ENCODE measurements at places on chromosomes 5 and 9.

DNA sequence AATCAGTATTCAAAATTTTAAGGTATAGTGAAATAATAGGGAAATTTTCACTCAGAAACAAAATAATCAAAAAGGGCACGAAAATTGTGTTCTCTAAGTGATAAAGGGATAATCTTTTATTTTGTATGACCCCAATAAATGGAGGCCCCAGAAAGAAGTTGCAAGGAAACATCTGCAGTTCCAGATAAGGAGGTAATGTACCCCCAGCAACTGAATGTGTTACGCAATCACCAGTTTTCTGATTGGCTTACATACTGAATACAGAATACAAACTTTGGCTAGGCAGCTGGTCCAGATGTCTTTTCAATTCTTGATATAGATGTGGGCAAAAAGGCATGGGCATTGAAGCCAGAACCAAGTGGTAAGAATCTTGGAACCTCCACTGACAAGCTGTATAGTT, 1.7 kb upstream of the TOPORS start:
- no peak for DNase-seq

DNA sequence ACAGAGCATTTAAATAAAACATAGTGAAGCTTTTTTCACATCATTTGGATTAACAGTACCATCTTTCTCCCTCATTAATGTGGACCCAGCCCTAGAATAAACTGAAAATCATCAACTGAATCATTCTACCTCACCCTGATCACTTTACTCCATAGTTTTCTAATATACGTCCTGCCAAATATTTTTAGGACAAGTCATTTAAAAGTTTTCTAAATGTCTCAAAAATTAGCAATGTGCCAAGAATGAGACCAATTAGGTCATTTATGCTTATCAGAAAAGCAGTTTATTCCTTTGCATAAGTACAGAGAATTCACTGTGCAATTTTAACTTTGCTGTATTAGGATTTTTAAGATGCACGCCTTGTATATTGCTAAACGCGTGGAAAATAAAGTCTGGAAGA, 284.4 kb downstream of the PIK3R1 start:
- no peak for DNase-seq

GRCh38 chr5:174326372-174326771, 280.9 kb downstream of the NSG2 start:
- DNase-seq: no peak

DNA sequence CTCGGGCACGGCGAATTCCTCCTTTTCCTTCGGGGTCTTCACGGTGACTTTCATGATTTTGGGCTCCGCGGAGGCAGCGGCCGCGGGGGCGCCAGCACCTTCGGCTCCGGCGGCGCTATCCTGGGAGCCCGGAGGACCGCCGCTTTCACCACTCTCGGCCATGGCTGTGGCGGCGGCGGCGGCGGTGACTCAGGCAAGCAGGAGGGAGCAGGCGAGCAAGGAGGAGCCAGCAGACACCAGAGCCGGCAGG, 315 bp downstream of the UBQLN1 start:
- no peak for DNase-seq

- DNase-seq: no peak
These were observed 143.3 kb downstream of the GADD45G start for GRCh38 chr9:89748021-89748670.

DNA sequence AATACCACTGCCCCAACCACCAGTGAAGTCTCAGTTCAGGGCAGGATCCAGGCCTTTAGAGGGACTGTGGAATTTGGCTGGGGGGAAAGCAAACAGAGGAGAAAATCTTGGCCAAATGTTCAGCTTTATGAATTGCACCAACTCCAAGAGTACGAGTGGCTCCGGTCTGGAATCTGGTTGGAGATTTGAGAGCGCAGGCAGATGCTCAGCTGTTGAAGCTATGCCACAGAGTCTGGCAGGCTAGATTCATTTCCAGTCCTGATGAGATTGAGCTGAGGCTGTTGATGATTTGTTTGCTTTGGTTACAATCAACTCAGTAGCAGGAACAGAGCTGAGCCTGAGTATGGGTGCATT, 9.1 kb upstream of the HSPB3 start:
- DNase-seq: no peak

GRCh38 chr5:7068899-7069298, 327.0 kb upstream of the ADCY2 start:
- no peak for DNase-seq

- DNase-seq: no peak
These were observed 8.9 kb upstream of the ZNF454 start for GRCh38 chr5:178931846-178932760.

GRCh38 chr9:237858-238345, 23.2 kb downstream of the DOCK8 start:
- no peak for DNase-seq

DNA sequence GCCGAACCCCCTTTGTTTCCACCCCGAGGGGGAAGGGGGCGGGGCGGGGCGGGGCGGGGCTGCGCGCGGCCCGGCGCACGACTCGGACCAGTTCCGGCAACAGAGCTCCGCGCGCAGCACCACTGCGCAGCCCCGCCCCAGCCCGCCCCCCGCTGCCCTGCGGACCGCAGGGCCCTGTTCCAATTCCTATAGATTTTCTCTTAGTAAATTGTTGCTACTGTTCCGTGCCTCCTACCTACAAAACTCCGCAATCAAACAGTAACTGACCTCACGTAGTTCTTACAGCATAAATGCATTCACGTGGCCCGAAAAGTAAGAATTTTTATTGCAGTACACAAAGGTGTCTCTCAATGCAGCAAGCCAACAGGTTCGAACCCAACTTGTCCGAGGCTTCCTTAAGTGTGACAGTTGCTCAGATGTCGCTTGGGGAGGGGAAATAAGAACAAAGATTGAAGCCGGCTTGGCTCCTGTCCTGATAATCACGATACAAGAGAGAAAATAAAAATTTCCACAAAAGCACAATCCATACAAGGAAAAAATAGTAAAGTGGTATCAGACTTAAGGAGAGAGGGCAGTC, 1.2 kb upstream of the RNF38 start:
- peak; percentile 88 for DNase-seq

GRCh38 chr5:106408570-106408969, 1262.2 kb downstream of the EFNA5 start:
- DNase-seq: no peak

DNA sequence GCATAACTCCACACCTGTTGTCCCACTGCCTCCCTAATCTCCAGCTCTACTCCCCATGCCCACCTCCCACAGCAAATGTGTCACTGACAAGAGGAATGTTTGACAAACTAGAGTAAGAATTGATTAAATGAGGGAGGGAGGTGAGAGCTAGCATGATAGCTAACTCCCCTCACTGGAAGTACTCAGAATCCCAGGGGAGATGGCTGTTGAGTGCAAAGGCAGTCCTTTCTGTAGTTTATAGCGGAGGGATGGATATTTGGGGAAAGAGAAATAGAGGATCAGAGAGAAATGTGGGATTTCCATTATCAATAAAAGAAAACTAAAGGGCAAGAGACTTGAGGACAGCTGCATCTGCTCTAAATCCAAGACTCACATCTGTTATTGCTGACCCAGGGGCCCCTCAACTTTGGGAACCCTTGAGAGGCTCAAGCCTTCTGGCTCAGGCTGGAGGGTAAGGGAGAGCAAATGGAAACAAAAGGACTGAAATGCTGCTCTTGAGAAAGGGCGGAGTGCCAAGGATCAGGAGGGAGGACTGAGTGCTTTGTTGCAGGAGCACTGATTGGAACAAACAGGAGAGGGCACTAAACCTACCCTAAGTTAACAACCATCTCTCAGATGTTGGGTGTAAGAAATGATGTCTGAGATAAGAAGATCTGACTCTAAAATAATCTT, 372.1 kb downstream of the NTRK2 start:
- no peak for DNase-seq

DNA sequence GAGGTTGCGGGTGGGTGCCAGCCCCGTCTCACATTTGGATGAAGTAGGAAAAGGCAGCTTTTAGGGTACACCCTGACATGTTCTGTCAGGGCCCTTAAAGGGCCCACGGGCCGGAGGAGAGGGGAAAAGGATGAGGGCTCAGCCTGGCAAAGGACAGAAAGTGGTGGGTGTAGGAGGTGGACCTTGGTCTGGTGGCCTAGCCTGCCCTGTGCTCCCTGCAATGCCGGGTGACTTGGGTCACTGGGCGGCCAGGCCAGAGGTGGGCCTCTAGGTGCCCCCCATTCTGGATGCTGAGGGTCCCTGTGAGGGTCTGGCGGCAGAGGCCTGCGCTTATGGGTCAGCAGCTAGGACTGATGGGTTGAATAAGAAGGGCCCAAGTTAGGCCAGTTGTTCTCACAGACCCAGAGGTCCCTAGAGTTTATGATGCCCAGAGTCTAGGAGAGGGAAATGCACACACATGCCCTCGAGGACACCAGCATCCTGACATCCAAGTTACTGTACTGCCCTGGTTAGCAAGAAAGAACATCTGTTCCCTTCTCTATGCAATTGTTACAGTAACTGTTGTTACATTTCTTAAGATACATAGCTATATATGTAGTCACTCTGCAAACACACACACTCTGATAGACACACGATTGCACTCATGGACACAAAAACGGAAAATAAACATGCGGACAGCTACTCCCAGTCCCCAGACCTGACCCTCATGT, 12.5 kb downstream of the TRIM7 start:
- no peak for DNase-seq

DNA sequence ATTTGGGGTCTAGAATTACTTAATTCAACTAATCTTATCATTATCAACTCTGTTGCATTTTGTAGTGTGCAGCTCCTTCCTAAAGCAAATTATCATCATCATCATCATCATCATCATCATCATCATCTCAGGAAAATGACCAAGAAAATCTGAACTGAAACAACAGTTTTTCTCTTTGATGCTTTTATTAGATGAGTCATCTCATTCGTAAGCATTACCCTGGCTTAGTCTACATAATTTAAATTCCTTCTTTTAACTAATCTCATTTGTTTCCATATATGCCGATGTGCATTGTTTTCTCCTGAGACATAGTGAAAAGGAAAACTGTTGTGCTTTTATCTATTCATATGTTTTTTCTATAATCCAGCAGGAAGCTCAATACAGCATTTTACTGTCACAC, 173.0 kb upstream of the PDE4D start:
- no peak for DNase-seq

DNA sequence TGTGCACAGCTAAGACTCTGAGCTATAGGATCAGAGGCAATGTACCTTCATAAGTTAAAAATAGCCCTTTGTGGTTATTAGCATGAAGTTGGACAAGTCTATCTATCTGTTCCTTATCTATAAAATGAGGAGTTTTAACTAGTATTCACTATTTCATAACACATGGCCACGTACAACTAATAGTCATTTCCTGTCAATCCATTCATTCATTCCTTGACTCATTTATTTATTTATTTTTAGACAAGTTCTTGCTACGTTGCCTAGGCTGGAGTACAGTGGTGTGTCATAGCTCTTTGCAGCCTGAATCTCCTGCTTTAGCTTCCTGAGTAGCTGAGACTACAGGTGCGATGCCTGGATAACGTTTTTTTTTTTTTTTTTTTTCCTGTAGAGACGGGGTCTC, 92.1 kb downstream of the NR3C1 start:
- DNase-seq: peak; percentile 38

DNA sequence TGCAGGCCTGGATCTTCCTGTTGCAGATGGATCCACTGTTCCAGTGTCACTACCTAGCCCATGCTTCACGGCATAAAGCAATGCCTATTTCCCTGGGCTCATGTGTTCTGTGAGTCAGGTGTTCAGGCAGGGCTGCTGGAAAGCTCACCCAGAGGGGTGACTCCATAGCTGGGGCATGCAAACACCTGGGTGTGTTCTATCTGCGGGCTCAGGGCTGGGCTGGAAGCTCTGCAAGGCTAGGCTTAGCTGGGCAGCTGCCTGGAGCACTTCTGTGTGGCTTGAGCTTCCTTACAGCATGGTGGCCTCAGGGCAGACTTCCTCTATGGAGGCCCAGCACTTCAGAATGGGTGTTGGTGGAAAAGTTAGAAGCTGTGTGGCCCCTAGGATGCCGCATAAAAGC, 139.9 kb downstream of the GADD45G start:
- no peak for DNase-seq

DNA sequence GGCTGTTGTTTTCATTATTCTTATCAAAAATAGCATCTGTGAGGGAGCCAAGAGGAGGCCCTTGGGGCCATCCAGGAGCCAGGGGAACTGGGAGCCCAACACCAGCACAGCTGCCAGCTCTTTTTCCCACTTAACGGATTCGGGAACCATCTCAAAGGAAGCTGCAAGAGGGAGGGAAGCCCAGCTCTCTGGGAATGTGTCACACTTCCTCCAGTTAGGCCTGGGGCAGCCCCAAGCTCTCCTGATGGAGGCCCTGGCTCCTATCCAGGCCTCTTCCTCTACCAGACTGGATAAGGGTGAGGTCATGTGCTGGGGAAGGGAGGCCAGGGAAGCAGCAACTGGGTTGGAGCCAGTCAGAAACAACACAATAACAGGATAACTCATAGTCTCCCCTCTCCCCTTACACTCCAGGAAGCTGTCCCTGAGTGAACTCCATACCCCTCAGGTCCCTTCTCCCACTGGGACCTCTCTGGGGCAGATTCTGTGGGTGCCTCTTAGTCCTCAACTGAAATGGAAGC, 12.7 kb downstream of the CSF2 start:
- peak; percentile 44 for DNase-seq

- DNase-seq: peak; percentile 56
These were observed 26.0 kb downstream of the SKP2 start for GRCh38 chr5:36177715-36178523.

GRCh38 chr9:112520656-112521055, 34.0 kb downstream of the KIAA1958 start:
- no peak for DNase-seq

GRCh38 chr9:7185612-7186011, 427.8 kb downstream of the KDM4C start:
- DNase-seq: peak; percentile 61

GRCh38 chr5:38922199-38922598, 76.4 kb downstream of the OSMR start:
- DNase-seq: peak; percentile 68

DNA sequence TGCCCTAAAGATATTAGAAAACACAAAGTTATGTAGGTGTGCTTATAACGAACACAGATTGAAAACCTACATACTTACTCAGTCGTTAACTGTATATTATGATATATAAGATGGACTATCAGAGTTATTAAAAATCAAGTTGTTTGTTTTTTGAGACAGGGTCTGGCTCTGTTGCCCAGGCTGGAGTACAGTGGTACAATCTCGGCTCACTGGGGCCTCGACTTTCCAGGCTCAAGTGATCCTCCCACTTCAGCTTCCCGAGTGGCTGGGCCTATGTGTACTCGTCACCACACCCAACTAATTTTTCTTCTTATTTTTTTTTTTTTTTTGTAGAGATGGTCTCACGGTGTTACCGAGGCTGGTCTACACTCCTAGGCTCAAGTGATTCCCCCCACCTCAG, 158.3 kb downstream of the TSSK1B start:
- no peak for DNase-seq

GRCh38 chr5:68962757-68963484, 130.9 kb upstream of the SLC30A5 start:
- peak; percentile 64 for DNase-seq

GRCh38 chr5:3121813-3122212, 370.3 kb upstream of the IRX2 start:
- no peak for DNase-seq

GRCh38 chr5:119022017-119022745, 33.8 kb upstream of the DTWD2 start:
- DNase-seq: peak; percentile 55

GRCh38 chr9:134378901-134379338, 52.7 kb downstream of the RXRA start:
- peak; percentile 85 for DNase-seq

GRCh38 chr9:91032121-91032531, 230.5 kb downstream of the SYK start:
- DNase-seq: no peak

Data from A549 (cell line).